ENCODE measurements at places on chromosomes 12 and 14.

DNA sequence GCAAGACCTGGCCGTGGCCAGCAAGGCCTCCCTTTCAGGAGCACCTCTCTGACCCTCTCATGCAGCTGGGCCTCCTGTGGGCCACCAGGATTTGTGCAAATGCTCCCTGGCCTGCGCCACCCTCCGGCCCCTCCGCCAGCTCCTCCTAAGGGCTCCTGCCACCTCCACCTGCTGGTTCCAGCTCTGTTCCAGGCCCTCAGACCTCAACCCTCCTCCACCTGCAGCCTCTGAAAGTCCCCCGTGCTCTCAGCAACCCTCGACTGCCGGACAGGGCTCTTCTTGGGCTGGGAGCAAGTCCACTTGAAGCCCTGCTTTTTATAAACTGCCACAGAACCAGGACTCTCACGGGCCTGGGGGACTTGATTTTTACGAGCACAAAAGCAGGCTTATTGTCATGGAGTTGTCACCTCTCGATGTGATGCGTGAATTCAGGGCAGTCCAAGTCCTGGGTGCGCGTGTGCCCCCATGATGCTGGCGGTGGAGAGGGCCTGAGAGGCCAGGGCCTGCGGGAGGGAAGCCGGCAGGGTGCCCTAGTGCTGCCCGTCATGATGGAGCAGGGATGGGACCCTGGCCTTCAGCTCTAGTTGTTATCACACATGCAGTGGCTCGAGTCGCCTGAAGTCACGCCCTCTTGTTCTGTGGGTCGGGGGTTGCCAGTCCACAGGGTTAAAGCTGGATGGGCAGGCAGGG is 9.1 kb downstream of the TEDC1 start:
- no peak for DNase-seq

- DNase-seq: no peak
Measured at GRCh38 chr12:40989785-40990184, 198.3 kb upstream of the PDZRN4 start.

- no peak for DNase-seq
Measured at GRCh38 chr12:22672951-22673350, 48.0 kb downstream of the ETNK1 start.

GRCh38 chr12:91630596-91631293 is 448.1 kb upstream of the DCN start:
- no peak for DNase-seq

- no peak for DNase-seq
Measured at GRCh38 chr12:89213747-89214146, 138.6 kb downstream of the DUSP6 start.

DNA sequence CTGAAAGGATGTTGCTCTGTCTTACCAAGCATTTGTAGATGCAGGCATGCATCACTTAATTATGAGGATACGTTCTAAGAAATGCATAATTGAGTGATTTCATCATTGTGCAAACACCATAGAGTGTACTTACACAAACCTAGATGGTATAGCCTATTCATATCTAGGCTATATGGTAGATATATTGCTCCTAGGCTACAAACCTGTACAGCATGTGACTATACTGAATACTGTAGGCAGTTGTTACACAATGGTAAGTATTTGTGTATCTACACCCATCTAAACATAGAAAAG is 75.9 kb downstream of the IFT81 start:
- no peak for DNase-seq

DNA sequence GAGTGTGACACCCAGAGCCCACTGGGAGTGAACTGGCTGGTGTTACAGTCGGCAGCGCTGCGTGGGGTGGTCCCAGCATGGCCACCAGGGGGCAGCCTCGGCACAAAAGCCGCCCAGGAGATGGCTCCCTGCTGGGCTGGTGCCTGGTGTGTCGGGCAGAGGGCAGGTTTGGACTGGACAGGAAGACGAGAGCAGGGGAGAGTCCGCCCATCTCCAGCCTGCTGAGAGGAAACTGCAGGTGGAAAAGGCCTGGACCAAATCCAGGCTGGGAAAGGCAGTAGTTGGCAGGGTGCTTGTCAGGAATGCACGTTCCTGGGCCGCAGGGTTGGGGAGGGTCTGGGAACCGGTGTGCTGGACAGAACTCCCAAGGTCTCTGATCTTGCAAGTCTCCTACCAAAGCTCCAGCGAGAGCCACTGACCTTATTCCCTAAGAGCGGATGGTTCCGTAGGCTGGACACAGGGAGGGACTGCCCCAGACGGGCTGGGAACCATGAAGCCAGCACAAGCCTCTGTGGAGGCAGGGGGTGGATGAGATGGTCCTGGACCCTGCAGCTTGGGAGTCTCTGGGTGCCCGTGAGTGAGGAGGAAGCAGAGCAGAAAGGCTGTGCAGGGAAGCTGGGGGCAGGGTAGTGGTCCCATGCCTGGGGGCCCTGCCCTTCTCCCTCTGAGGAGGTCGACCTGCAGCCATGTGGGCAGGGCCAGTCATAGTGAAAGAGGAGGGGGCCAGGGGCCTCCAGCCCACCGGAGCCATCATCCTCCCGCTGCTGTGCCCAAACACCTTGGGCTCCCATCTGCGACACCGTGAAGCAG is 1.8 kb downstream of the AHNAK2 start:
- peak; percentile 92 for DNase-seq

- DNase-seq: no peak
Measured at GRCh38 chr14:24838945-24839616, 205.1 kb upstream of the GZMB start.

DNA sequence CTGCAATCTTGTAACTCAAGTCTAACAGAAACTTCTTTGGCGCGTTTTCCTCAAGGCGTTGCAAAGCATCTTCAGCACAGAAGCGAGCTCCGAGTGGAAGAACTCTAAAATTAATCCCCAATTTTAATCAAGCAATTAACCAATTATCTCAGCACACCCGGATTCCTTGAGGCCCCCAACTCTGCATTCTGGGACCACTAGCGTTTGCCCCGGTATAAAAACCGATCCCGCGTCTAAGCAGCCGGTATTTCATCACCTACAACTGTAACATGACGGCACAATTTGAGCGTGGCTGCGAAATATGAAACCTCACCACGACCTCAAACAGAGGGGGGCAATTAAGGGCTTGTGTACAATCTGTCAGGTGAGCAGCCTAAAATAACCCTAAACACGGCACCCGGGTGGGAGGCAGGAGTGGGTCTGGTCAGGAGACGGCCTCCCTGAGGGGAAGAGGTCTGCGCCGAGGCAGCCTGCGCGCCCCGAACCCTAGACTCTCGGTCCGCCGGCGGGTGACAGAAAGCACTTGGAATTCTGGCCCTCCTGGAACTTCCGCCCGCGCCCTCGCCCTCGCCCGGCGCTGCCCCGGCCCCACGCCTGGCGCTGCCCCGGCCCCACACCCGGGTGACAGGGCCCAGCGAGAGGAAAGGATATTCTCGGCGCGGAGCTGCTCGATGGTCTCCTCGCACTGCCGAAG is 594 bp downstream of the ZCCHC8 start:
- DNase-seq: no peak

DNA sequence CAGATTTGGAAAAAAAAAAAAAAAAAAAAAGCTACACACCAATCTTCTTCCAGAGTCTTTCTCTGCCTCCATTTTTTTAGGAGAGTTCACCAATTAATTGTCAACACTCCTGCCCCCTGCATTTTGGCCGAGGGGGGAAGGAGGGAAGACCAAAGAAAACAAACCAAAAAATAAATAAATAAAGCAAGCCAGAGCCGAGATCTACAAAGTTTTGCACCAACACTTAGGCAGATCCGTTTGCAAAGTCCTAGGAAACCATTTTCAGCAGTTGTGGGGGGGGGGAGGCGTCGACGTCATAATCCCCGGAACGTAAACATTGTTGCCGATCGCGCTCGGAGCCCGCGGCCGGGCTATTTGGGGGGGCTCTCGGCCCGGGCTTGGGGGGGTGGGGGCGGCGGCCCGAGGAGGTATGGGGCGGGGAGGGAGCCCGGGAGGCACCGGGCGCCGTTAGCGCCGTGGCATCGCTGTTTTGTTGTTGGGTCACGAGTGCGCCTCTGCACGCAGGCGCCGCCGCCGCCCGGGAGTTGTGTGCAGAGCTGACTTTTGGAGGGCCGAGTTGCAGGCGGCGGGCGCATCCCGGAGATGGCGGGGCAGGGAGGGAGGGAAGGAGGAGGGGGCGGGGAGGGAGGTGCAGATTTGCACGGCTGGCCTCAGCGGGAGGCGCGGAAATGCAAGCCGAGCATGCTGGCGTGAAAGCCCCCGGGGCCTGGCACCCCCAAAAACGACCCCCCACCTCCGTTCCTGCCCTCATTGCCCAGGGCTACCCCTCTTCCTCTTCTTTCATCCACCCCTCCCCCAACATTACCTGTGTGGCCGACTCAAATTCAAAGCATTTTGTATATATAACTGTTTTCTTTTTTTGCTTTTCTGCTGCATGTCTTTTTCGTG is 598 bp downstream of the KDM2B start:
- peak; percentile 61 for DNase-seq

- DNase-seq: peak; percentile 89
Measured at GRCh38 chr14:77862154-77862786, 62.4 kb downstream of the ADCK1 start.

- DNase-seq: no peak
Measured at GRCh38 chr12:5567016-5567725, 135.3 kb downstream of the NTF3 start.

- no peak for DNase-seq
Measured at GRCh38 chr12:90333424-90333823, 621.6 kb downstream of the CCER1 start.

DNA sequence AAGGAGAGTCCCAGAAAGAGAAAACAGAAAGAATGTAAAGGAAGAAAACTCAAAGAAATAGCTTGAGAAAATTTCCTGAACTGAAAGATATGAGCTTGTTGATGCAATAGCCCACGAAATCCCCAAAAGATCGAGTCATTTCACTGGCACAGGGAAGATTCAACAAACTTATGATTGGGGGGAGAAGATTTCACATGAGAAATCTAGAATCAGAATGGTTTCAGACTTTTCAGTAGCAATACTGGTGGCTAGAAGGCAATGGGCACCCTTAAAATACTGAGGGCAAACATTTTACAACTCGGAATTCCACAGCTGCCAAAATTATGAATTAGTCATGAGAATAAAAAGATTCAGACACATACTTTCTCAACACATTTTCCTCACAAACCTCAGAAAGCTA is 8.9 kb upstream of the KRT7 start:
- no peak for DNase-seq

DNA sequence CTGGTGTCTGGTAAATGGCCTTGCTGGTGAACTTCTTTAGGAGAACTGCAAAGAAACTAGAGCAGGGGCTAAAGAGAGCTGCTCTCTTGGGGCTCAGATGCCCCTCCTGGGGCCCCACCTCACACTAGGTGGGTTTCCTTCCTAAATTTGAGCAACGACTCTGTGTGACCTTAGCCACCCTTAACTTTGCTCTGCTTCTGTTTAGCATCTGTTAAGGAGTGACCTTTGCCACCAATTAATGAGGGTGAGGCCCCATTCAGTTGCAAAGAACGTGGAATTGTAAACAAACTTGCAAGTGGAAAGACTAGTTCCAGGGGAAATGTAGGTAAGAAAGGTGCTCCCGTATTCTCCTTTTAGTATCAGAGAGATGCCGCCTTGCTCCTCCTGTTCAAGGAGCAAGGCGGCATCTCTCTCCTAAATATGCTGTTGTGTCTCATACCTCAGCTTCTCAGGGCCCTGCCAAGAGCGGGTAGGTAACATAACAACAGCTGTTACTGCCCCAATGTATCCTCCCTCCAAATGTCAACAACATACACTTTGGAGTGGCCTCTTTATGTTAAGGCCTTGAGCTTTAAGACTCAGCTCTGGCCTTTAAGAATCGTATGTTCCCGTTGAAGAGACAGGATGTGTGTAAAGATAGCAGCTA is 77.6 kb upstream of the FUT8 start:
- DNase-seq: no peak

Data from posterior cingulate gyrus (tissue), 11 donors.